Stimulated activated CD4-positive, alpha-beta T cell treated with anti-CD3 and anti-CD28 coated beads, TNF-alpha, amount 100 ng/mL, for 1 hour (primary cell): ENCODE measurements at places on chromosomes 5 and 9.

DNA sequence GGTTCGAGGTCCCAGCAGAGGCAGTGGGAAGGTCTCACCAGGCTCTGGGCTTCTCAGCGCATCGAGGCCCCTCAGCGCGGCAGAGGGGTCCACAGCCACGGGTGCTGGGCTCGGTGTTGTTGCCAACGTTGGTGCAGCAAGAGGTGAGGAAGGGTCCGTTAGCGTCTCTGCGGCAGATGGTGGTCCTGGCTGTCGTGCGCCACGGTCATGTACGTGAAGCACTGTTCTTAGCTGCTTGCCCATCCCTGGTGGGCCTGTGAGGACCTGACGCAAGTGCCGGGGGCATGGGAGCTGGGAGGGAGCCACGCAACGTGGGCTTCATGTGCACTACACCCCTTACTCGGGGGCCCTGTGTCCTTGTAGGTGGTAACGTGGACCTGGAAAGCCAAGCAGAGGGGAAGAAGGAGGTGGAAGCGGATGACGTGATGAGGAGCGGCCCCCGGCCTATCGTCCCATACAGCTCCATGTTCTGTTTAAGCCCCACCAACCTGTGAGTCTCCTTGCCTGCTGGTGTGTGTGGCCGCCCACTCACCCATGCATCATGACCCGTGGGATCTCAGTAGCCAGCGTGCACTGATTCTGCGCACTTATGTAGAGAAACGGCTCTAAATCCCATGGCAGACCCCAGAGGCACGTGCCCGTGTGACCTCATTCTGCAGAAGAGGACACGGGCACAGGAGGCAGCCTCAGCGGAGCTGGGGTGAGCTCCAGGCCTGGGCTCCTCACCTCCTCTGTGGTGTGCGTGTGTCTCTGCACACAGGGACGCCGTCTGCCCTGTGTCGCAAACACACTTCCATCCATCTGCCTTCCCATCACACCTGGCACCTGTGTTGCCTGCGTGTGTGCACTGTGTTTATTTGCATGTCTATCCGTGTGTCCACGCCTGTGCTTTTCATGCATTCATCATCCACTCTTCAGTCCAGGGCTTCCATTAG, 166.1 kb downstream of the CACNA1B start:
- no peak for DNase-seq

DNA sequence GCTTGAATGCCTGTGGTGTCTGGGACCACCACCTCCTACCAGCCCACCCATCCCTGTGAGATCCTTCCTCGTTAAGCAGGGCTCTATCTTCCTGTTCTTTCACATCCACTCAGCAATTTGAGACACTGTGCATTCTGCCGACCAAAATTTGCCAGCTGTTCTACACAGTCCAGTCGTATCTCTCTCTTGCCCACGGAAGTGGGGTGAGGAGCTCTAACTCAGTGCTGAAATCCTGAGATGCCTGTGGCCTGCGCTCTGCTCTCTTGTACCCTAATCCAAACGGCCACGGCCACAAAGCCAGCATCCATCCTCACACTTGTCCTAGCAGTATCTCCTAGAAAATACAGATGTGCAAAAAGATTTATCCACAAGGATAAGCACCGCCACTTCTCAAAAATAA, 97.9 kb downstream of the MVB12B start:
- no peak for DNase-seq

DNA sequence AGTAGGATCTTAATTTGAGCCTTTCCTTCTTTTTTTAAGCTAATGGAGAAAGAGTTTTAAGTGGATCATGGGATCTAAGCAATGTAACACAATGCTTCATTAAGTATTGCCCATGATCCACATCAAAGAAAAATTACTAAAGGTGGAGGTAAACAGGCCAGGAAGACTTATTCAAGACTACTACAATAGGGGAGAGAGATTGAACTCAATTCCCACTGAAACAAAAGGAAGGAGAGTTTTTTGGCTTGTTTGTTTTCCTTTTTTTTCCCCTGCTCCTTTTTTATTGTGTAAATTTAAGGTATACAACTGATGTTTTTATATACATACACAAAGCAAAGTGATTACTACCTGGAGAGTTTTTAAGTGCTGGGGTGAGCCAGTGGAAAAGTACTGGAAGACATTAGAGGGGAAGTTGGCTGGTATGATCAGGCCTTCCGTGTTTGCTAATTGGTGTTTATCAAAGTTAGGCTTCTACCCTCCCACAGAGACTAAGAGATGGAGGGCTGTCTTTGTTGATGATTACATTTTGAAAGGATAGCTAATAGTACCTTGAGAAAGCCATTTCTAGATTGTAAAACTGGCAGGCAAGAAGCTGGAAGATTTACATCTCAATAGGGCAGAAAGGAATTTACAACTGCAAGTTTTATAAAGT, 262.7 kb downstream of the CHSY3 start:
- DNase-seq: no peak

- no peak for DNase-seq
Measured at GRCh38 chr9:132662152-132662945, 7.4 kb downstream of the DDX31 start.

GRCh38 chr5:104942735-104943134, 1380.1 kb upstream of the NUDT12 start:
- no peak for DNase-seq

GRCh38 chr9:111896942-111897600, 457 bp downstream of the UGCG start:
- no peak for DNase-seq

- no peak for DNase-seq
Measured at GRCh38 chr5:181217803-181218062, 5.3 kb upstream of the TRIM41 start.

DNA sequence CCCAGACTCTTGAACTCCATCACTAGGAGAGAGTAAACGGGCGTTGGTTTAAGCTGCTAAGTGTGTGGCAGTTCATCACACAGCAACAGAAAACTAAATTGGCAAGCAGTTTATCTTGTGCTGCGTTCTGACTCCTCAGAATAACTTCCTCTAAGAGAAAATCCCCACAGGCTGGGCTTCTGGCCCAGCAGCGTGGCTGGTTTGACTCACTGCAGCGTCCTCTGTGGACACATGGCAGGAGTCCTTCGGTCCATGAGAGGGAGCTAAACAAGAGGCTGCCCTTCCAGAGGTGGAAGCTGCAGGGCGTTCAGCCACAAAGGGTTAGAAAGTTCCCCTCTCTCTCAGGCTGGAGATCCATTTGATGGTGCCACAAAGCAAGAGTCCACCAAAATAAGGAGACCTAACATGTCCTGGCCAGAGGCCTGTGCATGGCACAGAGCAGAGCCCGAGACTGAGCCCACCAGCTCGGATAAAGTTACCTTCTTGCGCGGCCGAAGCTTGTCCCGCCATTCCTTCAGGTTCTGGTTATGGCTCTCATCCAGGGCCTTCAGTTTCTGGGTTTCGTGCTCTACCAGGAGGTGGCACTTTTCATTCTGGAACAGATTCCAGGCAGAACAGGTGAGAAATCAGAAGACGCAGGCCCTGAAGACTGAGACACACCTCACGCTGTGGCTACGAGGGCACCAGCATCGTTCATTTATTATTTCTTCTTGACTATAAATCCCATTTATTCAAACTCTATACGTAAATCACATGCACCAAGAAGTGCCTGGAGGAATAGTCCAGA, 46.2 kb upstream of the FBXW11 start:
- no peak for DNase-seq

GRCh38 chr9:83536332-83536731, 1.9 kb downstream of the FRMD3 start:
- DNase-seq: no peak

DNA sequence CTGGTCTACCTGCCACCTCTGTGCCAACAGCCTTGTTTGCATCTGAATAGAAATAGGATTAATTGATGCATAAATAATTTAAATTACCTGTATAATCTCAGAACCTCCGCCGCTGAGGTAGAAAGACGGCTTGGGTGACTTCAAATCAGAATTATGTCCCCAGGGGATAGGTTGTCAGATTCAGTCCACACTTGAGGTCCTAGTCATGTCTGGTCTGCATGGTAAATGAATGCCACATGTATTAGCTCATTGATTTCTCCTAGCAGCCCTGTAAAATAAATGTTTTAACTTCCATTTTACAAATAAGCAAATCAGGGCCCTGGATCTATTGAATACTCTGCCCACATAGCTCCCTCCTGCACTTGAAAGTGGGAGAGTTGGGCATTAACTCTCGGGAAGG, 368.0 kb upstream of the WWC1 start:
- DNase-seq: no peak

GRCh38 chr5:95068289-95068910, 216.5 kb downstream of the MCTP1 start:
- DNase-seq: no peak

DNA sequence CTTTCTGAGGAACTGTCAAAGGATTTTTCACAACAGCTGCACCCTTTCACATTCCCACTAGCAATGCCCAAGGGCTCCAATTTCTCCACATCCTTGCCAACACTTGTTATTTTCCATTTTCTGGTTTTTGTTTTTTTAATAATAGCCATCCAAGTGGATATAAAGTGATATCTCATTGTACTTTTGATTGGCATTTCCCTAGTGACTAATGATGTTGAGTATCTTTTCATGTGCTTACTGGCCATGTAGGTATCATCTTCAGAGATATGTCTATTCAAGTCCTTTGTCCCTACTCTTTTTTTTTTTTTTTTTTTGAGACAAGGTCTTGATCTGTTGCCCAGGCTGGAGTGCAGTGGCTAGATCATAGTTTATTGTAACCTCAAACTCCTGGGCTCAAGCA, 115.8 kb upstream of the HAND1 start:
- no peak for DNase-seq

DNA sequence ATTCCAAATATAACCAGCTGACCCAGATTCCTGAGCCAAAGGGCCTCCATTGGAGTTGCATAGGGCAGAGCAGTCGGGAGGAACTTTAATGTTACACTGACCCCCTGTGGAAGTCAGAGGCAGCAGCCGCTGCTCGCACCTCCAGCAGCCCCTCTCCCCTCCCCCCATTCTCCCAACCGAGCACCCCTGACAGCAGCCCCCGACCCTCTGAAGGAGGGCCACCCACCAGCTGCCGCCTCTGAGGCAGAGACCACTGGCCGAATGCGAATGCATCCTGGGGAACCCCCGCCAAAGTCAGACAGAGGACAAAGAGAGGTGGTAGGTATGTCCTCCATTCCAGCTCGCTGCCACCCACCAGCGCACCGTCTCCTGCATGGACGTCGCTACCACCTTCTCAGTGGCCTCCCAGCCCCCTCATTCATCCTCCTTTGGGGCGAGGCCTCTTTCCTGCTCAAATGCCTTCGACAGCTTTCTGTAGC, 231.0 kb downstream of the CDK5RAP2 start:
- no peak for DNase-seq

DNA sequence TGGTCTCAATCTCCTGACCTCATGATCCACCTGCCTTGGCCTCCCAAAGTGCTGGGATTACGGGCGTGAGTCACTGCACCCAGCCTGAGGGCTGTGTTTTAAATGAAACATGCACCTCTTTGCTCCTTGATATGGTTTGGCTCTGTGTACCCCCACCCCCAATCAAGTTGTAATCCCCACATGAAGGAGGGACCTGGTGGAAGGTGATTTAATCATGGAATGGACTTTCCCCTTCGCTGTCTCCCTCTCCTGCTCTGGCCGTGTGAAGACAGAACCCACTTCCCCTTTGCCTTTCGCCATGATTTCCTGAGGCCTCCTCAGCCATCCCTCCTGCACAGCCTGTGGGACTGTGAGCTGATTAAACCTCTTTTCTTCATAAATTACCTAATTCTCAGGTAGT, 12.5 kb upstream of the NOTCH1 start:
- DNase-seq: no peak

- DNase-seq: no peak
Measured at GRCh38 chr5:34016222-34016621, 8.4 kb upstream of the AMACR start.

GRCh38 chr5:2300861-2301574, 418.3 kb upstream of the IRX4 start:
- DNase-seq: no peak

- DNase-seq: no peak
Measured at GRCh38 chr9:68577774-68578591, 37.3 kb upstream of the TMEM252 start.

GRCh38 chr5:16384804-16385203, 80.8 kb downstream of the ZNF622 start:
- no peak for DNase-seq

GRCh38 chr9:79210541-79211243, 361.1 kb upstream of the TLE4 start:
- DNase-seq: no peak

DNA sequence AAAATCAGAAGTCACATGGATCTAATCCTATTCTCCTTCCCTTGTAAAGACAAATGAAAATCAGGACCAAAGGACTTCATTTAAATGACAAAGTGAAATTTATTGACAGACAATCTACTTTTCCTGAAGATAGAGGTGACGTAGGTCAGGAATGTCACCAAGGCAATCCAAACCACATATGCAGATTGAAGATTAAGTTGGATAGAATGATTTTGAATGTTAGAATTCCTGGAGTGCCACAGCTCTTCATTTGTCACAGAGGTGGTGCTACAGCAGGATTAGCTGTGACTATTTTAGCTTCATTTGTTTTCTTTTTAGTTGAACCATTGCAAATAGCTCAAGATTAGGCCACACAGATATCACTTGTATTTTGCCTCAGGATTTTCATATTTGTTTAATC, 736.0 kb upstream of the ARRDC3 start:
- DNase-seq: no peak

DNA sequence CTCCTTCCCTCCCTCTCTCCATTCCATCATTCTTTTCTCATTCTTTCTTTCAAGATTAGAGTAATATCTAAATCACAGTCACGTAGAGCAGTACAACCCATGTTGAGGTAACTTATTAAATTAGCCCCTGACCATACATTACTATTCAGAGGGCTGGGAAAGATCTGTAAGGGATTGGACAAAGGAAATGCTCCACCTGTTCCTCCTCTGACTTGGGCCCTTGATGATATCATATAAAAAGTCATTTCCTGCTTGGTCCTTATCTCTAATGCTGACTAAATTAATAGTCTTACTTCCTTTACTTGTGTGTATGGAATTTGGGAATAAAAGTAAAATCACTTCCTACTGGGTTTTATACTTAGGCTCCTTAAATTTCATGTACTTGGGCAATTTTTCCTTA, 40.8 kb downstream of the SNX18 start:
- no peak for DNase-seq

DNA sequence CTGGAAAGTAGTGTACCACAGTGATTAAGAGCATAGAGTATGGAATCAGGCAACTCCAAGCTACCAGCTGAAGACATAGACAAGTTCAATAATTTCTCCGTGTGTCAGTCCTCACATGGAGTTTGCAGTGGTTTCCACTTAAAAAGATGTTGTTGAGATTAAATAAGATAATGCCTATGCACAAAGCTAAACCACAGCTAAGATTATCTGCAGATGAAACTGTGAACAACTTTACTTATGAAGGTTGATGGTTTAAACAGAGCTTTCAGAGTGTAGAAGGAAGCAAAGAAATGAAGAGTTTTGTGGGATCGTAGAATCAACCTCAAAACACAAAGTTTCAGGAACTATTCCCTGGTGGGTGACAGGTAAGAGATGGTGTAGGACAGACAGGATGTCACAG, 223.5 kb upstream of the IL12B start:
- DNase-seq: no peak

GRCh38 chr9:130842545-130842944, 7.5 kb downstream of the ABL1 start:
- no peak for DNase-seq
